ENCODE measurements at places on chromosomes 2 and 18. TPM values are rescaled to one million over a fixed set of nuclear protein-coding genes. Genes with fewer than 3 reads are reported as not detected.

Gene LONRF2
- 0.54 TPM for total RNA-seq

Gene UGT1A10
- total RNA-seq = not detected

Gene ZNF892
- 2.7 TPM for total RNA-seq

Gene KLHL41
- 0.28 TPM for total RNA-seq

Gene ABCB11
- total RNA-seq = not detected

Gene IL36G
- total RNA-seq = not detected

DNA sequence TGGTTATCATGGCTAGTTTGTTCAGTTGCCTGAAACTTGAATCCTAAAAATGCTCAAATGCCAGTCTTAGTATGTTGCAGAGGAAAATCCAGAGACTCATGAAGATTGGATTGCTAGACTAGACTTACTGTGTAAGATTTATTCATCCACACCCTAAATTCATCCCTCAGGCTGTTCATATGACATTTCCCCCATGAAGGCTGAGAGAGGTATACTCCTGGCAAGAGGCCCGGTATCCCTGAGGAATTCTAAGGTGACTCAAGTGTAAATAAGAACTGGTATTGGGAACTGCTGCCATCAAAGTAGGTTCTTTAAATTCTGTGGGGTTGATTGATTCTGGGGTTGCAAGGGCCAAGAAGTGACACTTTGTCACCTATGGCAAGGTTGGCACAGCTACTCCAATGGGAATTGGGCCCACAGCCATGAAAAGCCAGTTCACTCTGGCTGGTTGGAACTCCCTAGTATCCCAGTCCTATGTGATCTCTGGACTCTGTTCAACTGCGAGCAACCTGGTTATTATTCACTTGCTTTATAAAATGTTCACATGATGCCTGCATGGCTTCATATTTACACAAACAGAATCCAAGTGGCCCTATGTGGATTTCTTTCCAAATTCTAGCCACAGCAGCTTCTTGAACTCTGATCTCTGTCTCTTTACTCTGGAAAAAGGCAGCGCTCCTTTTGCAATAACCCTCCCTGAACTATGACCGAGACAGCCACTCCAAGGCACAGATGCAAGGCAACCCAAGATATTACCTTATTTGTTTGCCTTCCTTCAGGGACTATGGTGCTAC lies 429.1 kb downstream of the CBLN2 start:
- no peak for DNase-seq
- H3K27ac ChIP-seq = no peak overlapping the region
- no peaks in the 10 kb centered on the region for H3K36me3 ChIP-seq
- no peaks in the 10 kb centered on the region for H3K27me3 ChIP-seq

GRCh38 chr2:240369801-240370585 lies 65.5 kb upstream of the GPC1 start:
- no peaks in the 10 kb centered on the region for H3K36me3 ChIP-seq
- H3K27me3 ChIP-seq = no peaks in the 10 kb centered on the region
- peak overlapping the region; percentile 82 for H3K27ac ChIP-seq
- peaks cover 31% of the 10 kb centered on the region for H3K4me1 ChIP-seq

- no peaks in the 10 kb centered on the region for H3K27me3 ChIP-seq
- no peak overlapping the region for H3K27ac ChIP-seq
- peak; percentile 38 for DNase-seq
- H3K4me1 ChIP-seq = no peaks in the 10 kb centered on the region
- no peak overlapping the region for H3K4me3 ChIP-seq
- H3K36me3 ChIP-seq = peaks cover 7% of the 10 kb centered on the region
These were observed 101.0 kb downstream of the ALPK2 start for GRCh38 chr18:58527952-58528287.

DNA sequence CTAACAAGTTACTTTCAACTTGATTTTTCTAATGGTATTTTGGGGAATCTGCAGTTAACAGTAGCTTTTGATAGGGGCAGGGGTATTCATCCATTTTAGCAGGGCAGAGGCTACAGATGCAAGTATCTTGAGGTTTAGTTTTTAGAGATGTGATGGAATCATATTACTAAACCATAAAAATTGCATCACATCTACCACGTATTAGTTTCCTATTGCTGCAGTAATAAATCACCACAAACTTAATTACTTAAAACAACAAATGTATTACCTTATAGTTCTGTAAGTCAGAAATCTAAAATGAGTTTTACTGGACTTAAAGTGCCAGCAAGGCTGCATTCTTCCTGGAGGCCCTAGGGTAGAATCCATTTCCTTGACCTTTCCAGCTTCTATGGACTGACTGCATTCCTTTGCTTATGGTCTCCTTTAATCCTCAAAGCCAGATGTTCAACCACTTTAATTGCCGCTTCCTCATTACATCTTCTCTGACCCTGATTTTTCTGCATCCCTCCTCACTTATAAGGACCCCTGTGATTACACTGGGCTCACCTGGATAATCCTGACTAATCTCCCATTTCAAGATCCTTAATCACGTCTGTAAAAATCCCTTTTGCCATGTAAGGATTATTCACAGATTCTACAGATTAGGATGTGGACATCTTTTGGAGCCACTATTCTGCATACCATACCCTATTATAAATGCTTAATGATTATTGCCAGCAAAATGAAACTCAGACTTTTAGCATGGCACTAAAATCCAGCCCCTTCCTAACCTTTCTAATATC lies 21.9 kb upstream of the EXOC6B start:
- H3K4me3 ChIP-seq = no peak overlapping the region
- no peak overlapping the region for H3K27ac ChIP-seq
- no peak for DNase-seq
- no peaks in the 10 kb centered on the region for H3K4me1 ChIP-seq
- H3K36me3 ChIP-seq = no peaks in the 10 kb centered on the region

GRCh38 chr2:65018141-65018582 lies 29.0 kb downstream of the SLC1A4 start:
- H3K36me3 ChIP-seq = peaks cover 44% of the 10 kb centered on the region
- no peaks in the 10 kb centered on the region for H3K4me1 ChIP-seq
- H3K27me3 ChIP-seq = no peaks in the 10 kb centered on the region
- no peak overlapping the region for H3K27ac ChIP-seq
- DNase-seq = no peak

- DNase-seq = no peak
- no peaks in the 10 kb centered on the region for H3K4me1 ChIP-seq
- H3K36me3 ChIP-seq = no peaks in the 10 kb centered on the region
- no peak overlapping the region for H3K4me3 ChIP-seq
- no peaks in the 10 kb centered on the region for H3K27me3 ChIP-seq
- no peak overlapping the region for H3K27ac ChIP-seq
These were observed 1348.0 kb upstream of the TMEFF2 start for GRCh38 chr2:193542762-193543161.

GRCh38 chr2:145119225-145119624 lies 599.3 kb upstream of the ZEB2 start:
- no peak overlapping the region for H3K4me3 ChIP-seq
- no peaks in the 10 kb centered on the region for H3K27me3 ChIP-seq
- no peaks in the 10 kb centered on the region for H3K36me3 ChIP-seq
- 0 out of 2 replicates have a peak, but pooled peaks cover 2% of the 10 kb centered on the region for H3K4me1 ChIP-seq

GRCh38 chr2:241937297-241937696 lies 67.8 kb downstream of the RTP5 start:
- no peak overlapping the region for H3K27ac ChIP-seq
- no peaks in the 10 kb centered on the region for H3K36me3 ChIP-seq
- no peak for DNase-seq
- no peak overlapping the region for H3K4me3 ChIP-seq
- peaks cover 15% of the 10 kb centered on the region for H3K27me3 ChIP-seq

GRCh38 chr2:198000417-198000816 lies 196.0 kb downstream of the PLCL1 start:
- no peaks in the 10 kb centered on the region for H3K36me3 ChIP-seq
- DNase-seq = no peak
- no peak overlapping the region for H3K4me3 ChIP-seq
- no peaks in the 10 kb centered on the region for H3K4me1 ChIP-seq
- no peaks in the 10 kb centered on the region for H3K27me3 ChIP-seq

DNA sequence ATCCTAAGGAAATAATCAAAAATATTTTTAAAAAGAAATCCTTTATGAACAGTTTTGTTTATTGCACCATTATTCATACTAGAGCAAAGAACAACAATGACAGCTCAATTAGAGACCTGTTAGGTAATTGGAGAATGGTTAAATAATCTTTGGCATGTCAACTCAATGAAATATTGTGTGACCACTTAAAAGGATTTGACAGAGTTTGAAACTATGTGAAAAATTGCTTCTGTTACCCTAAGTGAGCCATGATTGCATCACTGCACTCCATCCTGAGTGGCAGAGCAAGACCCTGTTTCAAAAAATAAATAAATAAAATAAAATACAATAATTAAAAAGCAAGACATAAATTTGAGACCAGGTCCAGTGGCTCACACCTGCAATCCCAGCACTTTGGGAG lies 66.1 kb upstream of the ATP8B1 start:
- H3K4me3 ChIP-seq = no peak overlapping the region
- H3K36me3 ChIP-seq = no peaks in the 10 kb centered on the region
- no peak for DNase-seq
- H3K27ac ChIP-seq = no peak overlapping the region
- no peaks in the 10 kb centered on the region for H3K27me3 ChIP-seq
